ENCODE measurements at places on chromosomes 3 and 15.

GRCh38 chr3:149771652-149772271 is 19.5 kb upstream of the COMMD2 start:
- peak; percentile 57 for DNase-seq

DNA sequence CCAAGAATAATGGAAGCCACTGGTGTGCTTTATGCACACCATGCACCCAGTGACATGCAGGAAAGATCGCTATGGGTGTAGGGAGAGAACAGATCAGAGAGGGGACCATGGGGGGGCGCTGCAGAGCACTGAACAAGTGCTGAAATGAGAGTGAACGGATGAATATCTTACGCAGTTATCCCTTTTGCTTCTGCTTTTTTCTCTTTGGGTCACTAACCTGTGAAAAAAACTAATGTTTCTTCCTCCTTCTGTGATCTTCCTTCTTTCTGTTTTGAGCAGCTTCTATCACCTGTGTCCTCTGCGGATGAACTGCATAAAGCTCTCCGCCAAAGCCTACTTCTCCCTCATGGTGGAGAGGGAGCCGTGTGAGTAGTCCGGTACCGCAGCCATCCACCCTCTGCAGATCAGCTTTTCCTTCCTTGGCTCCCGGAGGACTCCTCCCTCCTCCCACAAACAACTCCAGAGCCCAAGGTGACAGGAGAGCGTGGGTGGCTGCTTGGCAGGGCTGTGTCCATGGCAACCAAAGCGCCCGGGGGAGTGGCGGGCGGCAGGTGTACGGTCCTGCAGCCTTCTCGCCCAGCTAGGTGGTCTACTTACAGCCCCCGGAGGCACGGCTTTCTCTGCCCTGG is 106.2 kb downstream of the DGKG start:
- DNase-seq = no peak

- no peak for DNase-seq
These were observed 170.3 kb downstream of the NSMCE3 start for GRCh38 chr15:29099131-29099880.

GRCh38 chr15:70254311-70254869 is 156.7 kb upstream of the TLE3 start:
- no peak for DNase-seq

- DNase-seq = no peak
These were observed 335.6 kb downstream of the NLGN1 start for GRCh38 chr3:173733029-173733652.

DNA sequence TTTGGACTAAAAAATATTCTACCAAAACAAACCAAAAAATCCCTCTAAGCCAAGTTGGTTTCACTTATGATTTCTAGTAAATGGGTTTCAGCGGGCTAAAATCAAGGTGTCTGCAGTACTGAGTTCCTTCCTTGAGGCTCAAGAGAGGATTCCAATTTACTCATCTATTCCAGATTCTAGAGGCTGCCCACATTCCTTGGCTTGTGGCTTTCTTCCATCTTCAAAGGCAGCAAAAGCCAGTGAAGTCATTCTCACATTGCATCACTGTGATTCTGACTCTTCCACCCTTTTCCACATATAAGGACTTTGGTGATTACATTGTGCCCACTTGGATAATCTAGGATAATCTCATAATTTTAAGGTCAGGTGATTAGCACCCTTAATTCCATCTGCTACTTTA is 48.1 kb downstream of the DPPA2 start:
- DNase-seq = no peak

- DNase-seq = no peak
These were observed 96.3 kb upstream of the ALDH1A3 start for GRCh38 chr15:100783291-100783690.

DNA sequence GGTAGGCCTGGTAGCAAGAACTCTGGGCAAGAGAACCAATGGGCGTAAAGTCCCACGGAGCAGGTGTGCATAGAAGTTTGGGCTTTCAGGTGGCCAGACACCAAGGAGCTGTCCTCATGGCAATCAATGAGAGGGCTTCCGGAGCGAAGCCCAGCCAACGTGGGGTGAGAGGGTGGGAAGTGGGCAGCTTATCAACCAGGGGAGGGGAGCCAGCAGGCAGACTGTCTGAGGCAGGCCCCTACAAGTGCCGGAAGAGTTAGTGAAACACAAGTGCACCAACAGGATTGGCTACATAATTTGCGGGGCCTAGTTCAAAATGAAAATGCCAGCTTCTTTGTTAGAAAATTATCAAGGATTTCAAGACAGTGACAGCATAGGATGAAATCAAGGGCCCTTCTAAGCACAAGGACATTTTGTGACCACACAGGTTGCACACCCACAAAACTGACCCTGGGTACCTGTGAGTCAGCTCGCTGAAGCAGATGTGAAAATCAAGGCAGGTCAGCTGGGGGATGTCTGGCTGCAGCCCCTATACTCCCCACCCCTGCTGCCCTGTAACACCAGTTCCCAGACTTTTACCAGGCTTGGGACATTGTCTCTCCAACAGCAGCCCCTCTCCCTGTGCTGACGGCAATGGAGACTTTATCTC is 102.1 kb upstream of the ETV5 start:
- no peak for DNase-seq

GRCh38 chr3:72165317-72165716 is 380.4 kb upstream of the PROK2 start:
- DNase-seq = no peak

DNA sequence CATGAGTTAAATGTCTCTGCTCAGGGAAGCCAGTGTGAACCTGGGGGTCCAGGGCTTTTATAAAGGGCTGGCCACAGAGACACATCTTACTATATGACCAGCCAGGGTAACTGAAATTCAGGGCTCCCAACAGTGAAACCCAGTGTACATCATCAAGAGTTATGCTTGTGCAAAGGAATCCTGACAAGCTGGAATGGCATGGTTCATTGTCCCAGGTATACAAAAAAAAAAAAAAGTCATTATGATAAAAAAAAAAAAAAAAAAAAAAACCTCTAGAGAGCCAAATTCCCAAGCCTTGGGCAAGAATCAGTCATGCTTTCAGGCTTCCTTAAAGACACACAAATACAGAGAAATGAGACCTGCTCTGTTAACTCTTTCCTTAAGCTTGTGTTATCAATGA is 452.0 kb downstream of the GABRG3 start:
- no peak for DNase-seq

DNA sequence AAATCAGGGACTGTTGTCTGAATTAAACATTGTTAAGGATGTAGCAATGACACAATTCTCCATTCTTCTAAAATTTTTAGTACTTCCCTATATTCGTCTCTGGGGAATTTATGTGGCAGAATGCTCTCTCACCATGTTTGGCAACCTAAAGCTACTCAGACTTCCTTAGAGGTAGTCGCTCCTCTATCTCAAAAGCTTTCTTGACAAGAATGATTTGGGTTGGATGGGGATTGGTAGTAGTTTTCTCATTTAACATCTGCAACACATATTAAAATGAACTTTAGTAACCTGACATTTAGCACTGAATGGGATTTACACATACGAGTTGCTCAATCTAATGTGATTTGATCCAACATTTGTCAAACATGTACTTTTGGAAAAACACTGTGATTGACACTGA is 233.3 kb downstream of the RBMS3 start:
- no peak for DNase-seq

- DNase-seq = no peak
These were observed 25.8 kb downstream of the SGO1 start for GRCh38 chr3:20160230-20160629.

DNA sequence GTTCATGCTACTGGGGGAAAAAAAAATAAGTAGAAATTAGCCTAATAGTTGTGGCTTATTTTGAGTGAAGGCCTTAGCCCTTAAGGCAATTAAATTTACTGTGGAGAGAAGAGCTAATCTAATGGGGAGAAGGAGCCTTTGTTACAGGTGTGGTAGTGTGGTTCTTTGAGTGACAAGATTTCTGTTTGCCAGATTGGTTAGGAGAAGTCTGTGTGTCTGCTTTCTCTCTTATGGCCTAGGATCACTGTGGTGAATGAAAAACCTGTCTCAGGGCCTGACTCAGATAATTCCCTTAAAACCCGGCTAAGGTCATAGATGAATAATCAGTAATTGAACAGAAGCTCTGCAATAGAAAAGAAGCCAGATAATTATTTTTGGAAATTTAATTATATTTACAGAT is 27.0 kb downstream of the OPA1 start:
- no peak for DNase-seq

DNA sequence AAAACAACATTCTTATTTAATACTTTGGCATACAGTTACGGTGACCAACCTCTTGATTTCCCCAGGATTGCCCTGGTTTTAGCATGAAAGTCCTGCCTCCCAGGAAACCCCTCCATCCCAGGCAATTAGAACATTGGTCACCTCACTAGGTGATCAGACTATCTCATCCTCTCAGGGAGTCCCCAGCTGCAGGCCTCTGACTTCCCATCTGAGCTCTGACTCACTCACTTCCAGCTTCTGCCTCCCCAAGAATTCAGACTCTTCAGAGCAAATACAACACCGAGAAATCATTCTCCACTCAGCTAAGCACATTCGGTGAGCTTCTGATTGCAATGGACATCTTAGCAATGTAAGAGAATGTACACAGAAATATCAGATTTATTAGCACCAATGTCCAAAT is 92.4 kb upstream of the HES1 start:
- DNase-seq = no peak

DNA sequence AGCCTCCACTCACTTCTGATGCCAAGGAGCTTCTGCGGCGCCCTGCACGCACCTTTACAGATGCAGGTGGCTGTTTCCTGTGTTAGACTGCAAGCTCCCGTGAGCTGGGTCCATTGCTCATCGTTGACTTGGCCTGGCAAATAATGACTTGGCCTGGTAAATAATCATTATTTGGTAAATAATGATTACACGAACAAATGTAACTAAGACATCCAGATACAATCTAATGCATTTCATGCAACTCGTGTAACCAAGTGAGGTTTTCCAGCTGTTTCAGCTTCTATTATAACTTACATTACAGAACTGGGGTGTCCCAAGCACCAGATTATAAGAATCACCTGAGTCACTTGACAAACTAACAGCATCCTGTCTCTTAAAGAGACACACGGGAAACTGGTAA is 92.1 kb upstream of the BHLHE40 start:
- DNase-seq = no peak

DNA sequence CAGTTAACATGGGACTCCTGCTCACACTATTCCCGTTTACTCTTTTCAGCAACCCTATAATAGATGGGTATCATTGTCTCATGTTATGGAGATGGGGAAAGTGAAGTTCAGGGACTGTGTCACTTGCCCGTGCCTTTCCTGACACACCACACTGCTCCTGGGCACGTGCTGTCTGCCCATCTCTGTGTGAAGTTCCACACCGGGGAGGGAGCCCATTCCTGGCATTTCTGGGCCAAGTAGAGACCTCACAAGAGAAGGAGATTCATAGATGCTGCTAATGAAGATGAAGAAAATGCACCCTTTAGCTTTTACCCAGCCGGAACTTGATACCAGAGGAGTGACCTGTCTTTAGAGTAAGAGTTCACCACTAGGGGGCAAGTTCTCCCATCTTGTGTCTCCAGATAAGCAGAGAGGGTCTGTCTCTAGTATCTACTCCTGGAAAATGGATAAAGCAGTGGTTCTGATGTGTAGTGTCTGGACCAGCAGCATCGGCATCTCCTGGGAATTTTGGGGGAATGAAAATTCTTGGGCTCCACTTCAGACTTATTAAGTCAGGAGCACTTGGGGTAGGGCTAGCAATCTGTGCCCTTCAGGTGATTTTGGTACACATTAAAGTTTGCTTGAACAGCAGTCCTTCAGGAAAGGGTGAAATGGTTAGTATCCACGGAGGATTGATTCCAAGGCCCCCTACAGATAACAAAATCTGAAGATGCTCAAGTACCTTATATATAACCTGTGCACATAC is 2.0 kb upstream of the TOPBP1 start:
- peak; percentile 55 for DNase-seq

GRCh38 chr3:119580067-119580760 is 922 bp downstream of the ADPRH start:
- DNase-seq = no peak

GRCh38 chr15:71752604-71753289 is 57.6 kb upstream of the NR2E3 start:
- peak; percentile 67 for DNase-seq

GRCh38 chr3:47536221-47536891 is 22.8 kb upstream of the ELP6 start:
- DNase-seq = no peak

DNA sequence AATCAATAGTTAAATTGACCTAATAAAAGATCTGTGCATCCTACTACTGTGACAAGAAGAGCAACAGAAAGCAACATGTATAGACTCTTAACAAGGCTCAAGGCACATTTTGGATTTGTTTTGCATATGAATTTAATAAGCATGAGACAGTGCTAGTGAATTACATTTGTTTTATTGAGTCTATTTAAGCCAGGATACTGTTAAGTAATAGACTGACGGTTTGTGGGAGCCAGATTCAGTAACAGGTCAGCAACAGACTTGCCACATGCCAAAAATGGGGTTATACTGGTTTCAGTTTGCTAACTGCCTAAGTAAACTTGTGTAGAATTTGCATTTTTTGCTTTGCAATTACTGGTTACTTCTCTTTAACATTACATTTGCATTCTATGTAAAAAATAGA is 54.0 kb downstream of the MBNL1 start:
- no peak for DNase-seq

DNA sequence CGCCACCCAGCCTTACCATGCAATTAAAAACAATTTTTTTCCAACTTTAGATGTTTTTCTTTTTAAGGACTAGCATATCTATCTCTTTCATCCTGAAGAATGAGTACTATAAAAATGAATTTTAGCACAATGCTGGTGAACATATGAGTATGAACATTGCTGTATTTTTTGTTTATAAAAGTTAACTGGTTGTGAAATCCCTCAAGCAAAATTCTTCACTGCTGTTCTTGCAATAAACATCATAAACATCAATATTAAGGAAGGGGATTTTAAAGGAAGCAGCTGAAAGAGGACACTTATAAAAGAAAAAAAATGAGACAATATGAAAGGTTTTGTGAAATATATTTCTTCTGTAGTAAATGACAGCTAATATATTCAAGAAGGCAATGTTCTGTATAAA is 3.0 kb downstream of the PLSCR4 start:
- no peak for DNase-seq

DNA sequence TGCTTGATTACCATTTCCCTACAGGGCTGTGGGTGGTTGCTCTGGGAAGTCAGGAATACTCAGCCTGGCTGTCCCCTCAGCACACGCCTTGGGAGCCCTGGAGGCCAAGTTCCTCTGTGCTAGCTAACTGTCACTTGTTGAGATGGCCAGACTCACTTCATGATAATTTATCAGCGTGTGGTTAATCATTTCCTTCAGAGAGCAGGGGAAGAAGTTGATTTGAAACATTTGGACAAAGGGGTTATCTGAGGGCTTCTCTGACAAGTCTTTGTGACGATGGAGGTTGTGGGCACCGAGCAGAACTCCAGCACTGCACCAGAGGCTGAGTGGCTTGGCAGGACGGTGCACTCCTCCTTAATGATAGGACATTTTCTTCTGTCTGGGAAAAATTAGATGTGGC is 61.9 kb downstream of the WHAMM start:
- DNase-seq = no peak

Data from RWPE1 (cell line).